AG08396 (cell line): ENCODE measurements at places on chromosomes 5 and 9.

DNA sequence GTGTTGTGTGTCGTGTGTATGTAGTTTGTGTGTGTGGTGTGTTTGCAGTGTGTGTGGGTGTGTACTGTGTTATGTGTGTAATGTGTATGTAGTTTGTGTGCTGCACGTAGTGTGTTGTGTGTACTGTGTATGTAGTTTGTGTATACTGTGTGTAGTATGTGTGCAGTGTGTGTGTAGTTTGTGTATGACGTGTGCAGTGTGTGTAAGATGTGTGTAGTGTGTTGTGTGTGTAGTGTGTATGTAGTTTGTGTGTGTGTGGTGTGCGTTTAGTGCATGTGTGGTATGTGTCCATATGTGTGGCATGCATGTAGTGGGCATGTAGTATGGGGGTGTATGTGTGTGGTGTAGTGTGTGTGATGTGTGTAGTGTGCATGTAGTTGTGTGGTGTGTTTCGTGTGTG, 39.6 kb downstream of the SYK start:
- no peak for DNase-seq

- no peak for DNase-seq
Measured at GRCh38 chr9:113987526-113987925, 90.6 kb downstream of the AMBP start.

DNA sequence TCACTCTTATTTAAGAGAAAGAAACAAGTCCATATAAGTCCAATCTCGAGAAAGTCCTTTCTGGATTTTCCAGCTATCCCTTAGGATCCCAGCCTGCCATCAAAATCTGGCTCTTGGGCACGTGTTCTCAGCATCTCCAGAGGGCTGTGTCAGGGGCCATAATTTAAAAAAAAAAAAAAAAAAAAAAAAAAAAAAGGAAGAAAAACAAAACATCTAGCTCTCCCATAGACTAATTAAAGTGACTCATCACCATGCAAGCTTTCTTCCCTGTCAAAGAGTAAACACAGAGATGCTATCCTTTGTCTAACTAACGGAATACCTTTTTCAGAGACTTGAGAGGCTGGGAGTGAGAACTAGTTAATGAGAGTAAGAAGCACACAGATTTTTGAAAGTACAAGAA, 44.9 kb upstream of the MYO10 start:
- DNase-seq = no peak

- DNase-seq = peak; percentile 94
Measured at GRCh38 chr5:181246276-181247049, 2.8 kb upstream of the RACK1 start.

GRCh38 chr9:112337547-112337946, 4.1 kb upstream of the PTBP3 start:
- no peak for DNase-seq

DNA sequence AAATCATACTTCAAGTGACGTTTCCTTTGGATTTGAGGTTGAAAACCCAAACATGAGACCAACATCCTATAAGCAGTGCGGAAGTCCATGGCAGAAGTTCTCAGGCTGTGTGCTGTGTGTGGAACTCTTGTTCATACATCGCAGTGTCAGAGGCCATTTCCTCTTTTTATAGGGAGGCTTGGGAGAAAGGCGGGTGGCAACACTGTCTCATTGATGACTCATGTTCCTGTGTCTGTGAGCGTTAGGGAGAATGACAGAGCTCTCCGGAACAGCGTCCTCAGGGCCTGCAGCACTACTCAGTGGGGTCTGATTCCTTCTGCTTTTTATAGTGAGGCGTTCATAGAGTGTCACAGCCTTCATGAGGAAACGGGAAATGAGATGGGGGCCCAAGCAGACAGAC, 98.8 kb upstream of the BASP1 start:
- peak; percentile 81 for DNase-seq

DNA sequence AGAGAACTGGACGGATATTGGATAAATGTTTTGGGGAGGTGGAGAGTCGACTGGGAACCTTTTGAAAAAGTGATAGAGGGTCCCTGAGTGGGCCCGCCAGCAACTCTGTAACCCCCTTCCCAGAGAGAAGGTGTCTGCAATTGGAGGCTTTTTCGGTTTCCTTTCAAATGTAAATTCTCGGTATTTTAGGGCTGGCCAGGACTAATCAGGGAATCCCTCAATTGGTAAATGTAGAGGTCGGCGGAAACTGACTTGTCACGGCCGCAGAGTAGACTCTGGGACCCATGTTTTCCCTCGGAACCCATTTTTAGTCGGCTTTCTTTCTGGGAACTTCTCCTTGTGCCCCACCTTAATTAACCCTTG, 524 bp downstream of the CCNB1 start:
- peak; percentile 21 for DNase-seq

DNA sequence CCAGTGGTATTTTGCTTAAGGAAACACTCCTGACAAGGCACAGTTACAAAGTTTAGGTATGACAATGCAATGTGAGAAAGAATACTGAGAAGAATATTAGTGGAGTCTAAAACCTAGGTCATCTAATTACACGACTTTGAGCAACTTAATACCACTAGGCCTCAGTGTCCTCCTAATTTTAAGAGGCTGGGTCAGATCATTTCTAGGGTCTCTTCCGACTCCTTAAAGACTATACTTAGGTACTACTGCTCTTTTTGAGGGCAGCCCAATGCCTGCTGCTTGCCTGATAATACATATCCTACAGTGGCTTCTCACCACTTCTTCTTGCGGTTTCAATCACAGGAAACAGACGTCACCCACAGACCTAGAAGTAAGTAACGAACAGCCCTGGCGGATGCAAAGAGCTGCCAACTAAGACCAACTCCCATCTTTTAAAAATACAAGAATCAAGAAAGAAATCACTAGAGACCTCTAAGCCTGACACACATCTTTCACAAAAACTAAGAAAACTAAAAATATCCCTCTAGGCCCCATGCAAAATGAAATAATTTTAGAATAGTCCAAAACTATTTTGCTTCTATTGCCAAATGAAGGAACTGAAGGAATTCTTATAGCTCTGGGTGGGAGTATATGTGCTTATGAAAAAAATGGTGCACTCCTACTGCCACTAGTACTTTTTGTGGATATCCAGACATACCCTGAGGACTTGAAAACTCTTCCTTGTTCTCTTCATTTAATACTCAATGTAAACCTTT, 13.1 kb downstream of the DIAPH1 start:
- no peak for DNase-seq
